ENCODE measurements at places on chromosomes 2 and 18.
A peak's percentile ranks its signal among the peaks of the same experiment; 100 is the strongest.

DNA sequence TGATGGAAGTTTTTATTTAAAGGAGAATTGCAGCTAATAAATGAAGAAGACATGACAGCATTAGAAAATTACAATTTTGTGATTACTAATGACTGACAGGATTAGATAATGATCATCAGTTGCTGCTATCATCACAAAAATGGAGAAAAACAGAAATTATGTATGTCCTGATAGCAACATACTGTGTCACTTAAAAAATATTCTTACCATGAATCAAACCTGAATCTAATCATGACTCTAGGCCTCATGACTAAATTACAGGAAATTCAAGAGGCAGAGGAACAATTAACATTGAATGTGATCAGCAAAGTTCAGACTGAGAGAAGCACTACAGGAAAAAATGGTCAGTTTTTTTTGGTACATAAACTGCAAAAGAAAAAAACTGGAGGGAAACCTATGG, 147.8 kb downstream of the PMAIP1 start:
- peak; percentile 58 for DNase-seq

DNA sequence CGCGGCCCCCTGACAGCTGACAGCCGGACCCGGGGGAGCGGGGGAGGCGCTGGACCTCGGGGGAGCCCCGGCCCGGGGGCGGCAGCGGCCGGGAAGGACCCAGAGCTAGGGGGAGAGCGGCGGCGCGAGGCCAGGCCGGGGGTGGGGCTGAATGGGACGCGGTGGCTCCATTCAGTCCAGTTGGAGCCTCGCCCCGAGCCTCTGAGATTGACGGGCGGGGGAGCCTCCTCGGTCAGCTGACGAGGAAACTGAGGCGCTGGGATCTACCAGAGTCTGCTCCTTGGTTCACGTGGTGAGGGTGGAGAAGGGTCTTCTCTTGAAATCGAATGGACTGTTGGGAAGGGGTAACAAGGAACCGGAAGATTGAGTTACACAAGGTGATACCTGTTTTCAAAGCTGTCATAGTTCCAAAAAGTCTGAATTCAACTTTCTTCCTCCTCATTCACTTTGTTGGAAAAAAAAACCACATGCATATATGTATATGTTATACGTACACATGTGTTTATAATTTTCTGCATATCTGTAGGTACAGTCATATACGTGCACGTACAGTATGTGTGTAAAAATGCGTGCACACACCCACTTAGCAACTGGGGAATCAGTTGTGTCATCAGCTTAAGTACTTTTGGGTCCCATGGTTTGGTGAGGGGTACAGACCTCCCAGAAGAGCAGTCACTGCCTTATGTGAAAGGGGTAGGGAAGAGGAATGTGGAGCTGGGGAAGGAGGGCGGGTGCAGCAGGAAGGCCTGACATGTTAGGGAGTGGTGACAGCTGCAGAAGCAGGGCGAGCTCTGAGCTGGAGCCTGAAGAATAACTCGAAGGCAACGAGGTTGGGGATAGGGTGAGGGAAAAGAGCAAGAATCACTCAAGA, 628 bp downstream of the PPP1R7 start:
- no peak for DNase-seq

- DNase-seq, result no peak
These were observed 3.6 kb downstream of the STARD7 start for GRCh38 chr2:96204836-96205624.

DNA sequence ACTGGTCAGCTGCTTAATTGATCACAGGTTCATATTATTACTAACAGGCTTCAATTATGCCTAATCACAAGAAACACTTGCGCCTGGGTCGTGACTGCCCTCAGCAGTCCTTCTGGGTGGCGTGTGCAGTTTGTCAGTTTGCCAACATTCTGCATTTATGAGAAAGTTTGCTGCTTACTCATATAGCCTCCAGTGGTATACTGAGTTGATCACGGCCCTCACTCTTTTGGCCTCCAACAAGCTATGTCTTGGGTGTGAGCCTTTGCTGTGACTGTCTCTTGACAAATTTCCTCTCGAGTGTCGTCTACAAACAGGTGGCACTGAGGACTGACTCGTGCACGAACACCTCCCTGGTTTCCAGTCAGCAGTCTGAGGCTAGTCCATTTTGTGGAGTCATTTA, 27.3 kb downstream of the DCDC2C start:
- DNase-seq, result peak; percentile 2

DNA sequence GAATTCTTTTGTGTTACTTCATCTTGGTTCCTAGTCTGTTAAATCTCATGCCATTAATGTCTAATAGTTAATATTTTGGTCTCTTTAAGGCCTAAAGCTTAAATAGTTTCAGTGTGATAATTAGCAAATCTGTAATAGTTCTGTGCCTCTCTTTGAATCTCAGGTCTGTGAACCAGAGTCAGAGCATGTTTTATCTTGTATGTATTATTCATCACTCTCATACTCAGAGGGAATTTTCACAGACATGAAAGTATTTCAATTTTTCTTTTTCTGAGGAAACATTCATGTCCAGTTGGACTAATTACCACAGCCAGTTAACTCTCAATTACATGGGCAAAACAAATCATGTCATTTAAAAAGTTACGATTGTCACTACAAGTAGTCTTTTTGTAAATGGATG, 931.9 kb upstream of the SLC39A10 start:
- DNase-seq, result no peak

- DNase-seq, result peak; percentile 17
These were observed 39.5 kb downstream of the INO80C start for GRCh38 chr18:35458271-35458670.

DNA sequence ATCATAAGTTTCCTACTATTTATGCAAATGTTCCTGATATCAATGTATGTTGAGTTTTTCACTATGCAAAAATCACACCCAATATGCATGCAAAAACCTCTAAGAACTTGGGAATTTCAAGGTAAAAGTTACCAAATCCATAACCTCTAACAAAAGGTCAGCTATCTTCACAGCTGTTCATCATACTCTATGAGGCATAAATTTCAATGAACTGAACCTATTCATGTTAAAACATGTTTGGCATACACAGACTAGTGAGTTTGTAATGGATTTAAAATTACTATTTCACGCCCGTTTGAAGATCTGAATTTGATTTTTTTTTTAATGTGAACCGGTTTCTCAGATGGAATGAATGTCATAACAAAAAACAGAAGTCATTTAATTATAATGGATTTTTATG, 100.2 kb downstream of the ATAD2B start:
- DNase-seq, result no peak

DNA sequence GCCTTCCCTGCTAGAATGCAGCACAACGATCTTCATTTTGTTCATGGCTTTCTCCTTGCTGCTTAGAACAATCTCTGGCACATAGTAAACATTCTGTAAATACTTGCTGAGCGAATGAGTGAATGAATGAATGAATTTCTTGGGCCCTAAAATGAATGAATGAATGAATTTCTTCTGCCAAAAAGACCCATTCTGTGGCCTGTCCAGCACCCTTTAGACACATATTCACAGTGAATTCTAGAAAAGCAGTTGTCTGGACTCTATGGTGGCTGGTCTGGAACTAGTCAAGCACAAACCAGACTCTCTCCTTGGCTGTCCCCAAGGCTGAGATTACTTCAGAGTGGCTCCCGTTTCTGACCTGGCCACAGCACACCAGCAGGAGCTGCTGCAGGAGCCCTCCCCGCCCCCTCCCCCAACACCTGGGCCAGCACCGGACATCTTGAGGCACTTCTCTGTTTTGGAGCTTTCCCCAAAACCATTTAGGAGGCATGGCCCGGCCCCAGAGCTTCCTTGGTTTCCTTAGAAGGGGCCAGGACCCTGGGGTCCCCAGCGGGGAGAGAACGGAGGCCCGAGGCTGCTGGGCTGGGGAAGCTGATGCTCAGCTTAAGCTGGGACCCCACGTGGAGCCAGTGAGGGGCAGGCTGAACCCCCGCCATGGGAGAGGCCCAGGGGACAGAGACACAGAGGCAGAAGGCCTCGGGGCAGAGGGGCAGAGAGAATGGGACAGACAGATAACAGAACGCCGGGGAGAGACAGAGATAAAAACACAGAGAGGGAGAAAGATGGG, 159.0 kb downstream of the ZFP36L2 start:
- no peak for DNase-seq

All from renal cortical epithelial cell (primary cell).